ENCODE measurements at places on chromosomes 4 and X.

DNA sequence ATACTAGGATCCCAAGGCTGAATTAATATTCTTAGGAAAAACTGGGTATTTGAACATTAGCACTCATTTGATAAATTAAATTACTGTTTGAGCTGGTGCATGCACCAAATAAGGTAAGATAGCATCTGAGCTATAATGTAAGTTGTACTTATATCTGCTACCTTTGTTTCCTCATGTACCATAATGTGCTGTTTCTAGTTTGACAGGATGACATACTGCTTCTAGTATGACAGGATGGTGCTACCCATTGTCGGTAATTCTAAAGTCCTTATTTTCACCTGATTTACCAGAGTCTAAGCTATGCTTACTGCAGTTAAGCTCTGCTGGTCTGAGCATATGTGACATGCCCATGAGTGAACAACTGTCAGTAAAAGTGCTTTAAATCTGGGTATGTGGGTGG, 1017.5 kb upstream of the IGFBP7 start:
- H3K27me3 ChIP-seq, result no peaks in the 10 kb centered on the region
- H3K36me3 ChIP-seq, result no peaks in the 10 kb centered on the region
- no peak overlapping the region for H3K4me3 ChIP-seq
- no peaks in the 10 kb centered on the region for H3K4me1 ChIP-seq
- no peak for DNase-seq

DNA sequence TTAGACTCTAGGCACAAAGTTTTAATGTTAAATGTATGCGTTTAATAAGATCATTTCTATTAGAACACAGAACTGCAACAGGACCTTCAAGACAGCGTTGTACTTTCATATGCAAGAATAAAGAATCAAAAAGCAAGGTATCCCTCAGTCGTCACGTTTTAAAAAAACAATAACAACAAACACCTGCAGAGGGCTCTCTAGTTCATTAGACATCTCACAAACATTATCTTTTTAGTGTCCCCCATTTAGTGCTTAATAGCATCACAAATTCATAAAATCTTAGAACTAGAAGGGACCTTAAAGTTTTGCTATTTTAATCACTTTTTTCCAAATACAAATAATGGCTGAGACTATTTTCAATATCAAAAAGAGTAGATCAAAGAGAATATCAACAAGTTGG, 236.6 kb downstream of the DCHS2 start:
- H3K36me3 ChIP-seq, result no peaks in the 10 kb centered on the region
- H3K27me3 ChIP-seq, result no peaks in the 10 kb centered on the region
- no peak overlapping the region for H3K27ac ChIP-seq
- H3K4me3 ChIP-seq, result no peak overlapping the region
- DNase-seq, result no peak
- no peaks in the 10 kb centered on the region for H3K4me1 ChIP-seq

GRCh38 chrX:154840856-154841255, 6.4 kb upstream of the SMIM9 start:
- H3K4me1 ChIP-seq, result no peaks in the 10 kb centered on the region
- H3K27me3 ChIP-seq, result no peaks in the 10 kb centered on the region
- no peak overlapping the region for H3K4me3 ChIP-seq
- H3K36me3 ChIP-seq, result no peaks in the 10 kb centered on the region

- no peaks in the 10 kb centered on the region for H3K4me1 ChIP-seq
- H3K4me3 ChIP-seq, result no peak overlapping the region
- no peak overlapping the region for H3K27ac ChIP-seq
- H3K27me3 ChIP-seq, result no peaks in the 10 kb centered on the region
- H3K36me3 ChIP-seq, result no peaks in the 10 kb centered on the region
Measured at GRCh38 chrX:152930516-152930915, 32.6 kb downstream of the ZNF185 start.

DNA sequence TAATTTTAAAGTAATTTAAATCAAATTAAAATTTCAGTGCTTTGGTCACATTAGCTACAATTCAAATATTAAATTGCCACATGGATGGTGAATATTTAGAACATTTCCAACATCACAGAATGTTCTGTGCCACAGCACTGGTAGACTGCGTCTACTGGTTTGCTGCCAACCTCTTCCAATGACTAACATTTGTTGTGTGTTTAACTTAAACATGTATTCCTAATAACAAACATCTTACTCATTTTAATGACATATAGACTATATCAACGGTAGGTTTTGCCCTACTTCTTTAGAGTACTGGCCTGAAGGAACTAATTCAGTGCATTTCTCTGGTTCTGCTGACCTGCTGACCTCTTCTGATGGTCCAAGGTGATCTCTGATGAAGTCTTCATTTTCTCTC, 157.6 kb downstream of the DCK start:
- no peak overlapping the region for H3K4me3 ChIP-seq
- H3K4me1 ChIP-seq, result no peaks in the 10 kb centered on the region
- H3K27me3 ChIP-seq, result no peaks in the 10 kb centered on the region
- H3K36me3 ChIP-seq, result no peaks in the 10 kb centered on the region
- H3K27ac ChIP-seq, result no peak overlapping the region

GRCh38 chr4:15004739-15005301, 2.5 kb downstream of the CPEB2 start:
- H3K4me3 ChIP-seq, result peak overlapping the region; percentile 94
- DNase-seq, result peak; percentile 93
- H3K36me3 ChIP-seq, result peaks cover 29% of the 10 kb centered on the region

- no peaks in the 10 kb centered on the region for H3K4me1 ChIP-seq
- no peak for DNase-seq
- no peaks in the 10 kb centered on the region for H3K36me3 ChIP-seq
- no peak overlapping the region for H3K4me3 ChIP-seq
- H3K27ac ChIP-seq, result no peak overlapping the region
Measured at GRCh38 chrX:114450911-114451310, 133.0 kb upstream of the HTR2C start.

DNA sequence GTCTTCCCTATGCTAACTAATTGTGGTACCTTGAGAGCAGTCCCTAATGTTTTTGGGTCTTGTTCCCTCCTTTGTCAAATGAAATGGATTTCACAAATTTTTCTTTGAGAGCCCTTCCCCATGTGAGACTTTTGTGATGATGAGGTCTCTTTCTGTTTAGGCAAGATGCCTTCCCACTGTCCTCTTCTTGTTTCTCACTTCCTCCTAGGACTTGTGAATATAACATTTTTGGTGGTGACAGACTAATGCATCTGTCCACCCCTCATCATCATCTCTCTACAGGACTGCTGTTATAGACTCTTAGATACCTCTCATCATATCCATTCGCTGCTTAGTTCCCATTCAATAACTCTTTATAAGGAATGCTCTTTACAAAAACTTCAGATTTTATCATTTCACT, 8.7 kb upstream of the ANK2 start:
- H3K36me3 ChIP-seq, result no peaks in the 10 kb centered on the region
- H3K27ac ChIP-seq, result no peak overlapping the region
- DNase-seq, result no peak
- no peaks in the 10 kb centered on the region for H3K27me3 ChIP-seq
- H3K4me3 ChIP-seq, result no peak overlapping the region

- H3K4me3 ChIP-seq, result peak overlapping the region; percentile 64
- no peaks in the 10 kb centered on the region for H3K4me1 ChIP-seq
- H3K27me3 ChIP-seq, result peaks cover 31% of the 10 kb centered on the region
- no peaks in the 10 kb centered on the region for H3K36me3 ChIP-seq
Measured at GRCh38 chr4:20253735-20254409, 2.2 kb downstream of the SLIT2 start.

DNA sequence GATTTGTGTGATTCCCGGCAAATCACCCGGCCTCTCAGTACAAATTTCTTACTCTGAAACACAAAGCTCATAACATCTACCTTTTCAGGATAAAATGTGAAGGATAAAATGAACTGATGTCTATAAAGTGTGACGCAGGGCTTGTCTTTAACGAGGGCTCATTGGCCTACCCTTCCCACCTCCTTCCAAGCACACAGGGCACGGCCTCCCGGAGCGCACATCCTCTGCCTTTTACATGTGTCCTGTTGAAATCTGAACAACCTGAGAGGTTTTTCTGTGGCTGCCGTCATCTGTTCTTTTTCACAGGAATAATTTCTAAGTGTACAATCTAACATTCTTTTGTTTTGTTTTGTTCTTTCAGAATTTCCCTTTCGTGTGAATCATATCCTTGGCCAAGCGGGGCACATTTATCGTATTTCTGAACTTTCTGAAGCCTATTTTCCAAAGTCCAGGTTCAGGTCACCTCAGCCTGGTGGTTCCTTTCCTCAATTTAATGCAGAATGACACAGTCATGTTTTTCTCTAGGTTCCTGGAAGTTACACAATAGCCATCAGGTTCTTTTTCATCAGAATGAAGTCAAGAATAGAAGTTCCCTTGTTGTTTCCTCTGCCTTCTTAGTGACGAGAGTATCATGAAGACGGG, 53.1 kb upstream of the SPRY1 start:
- no peak overlapping the region for H3K4me3 ChIP-seq
- no peaks in the 10 kb centered on the region for H3K36me3 ChIP-seq
- no peak for DNase-seq
- H3K27ac ChIP-seq, result peak overlapping the region; percentile 77
- peaks cover 12% of the 10 kb centered on the region for H3K4me1 ChIP-seq

GRCh38 chr4:174538123-174538875, 16.0 kb upstream of the HPGD start:
- no peak for DNase-seq
- H3K36me3 ChIP-seq, result no peaks in the 10 kb centered on the region
- no peak overlapping the region for H3K4me3 ChIP-seq
- no peaks in the 10 kb centered on the region for H3K4me1 ChIP-seq
- H3K27me3 ChIP-seq, result no peaks in the 10 kb centered on the region
- H3K27ac ChIP-seq, result no peak overlapping the region

GRCh38 chr4:173461170-173461569, 62.3 kb upstream of the SCRG1 start:
- H3K27me3 ChIP-seq, result no peaks in the 10 kb centered on the region
- H3K4me3 ChIP-seq, result no peak overlapping the region
- H3K36me3 ChIP-seq, result no peaks in the 10 kb centered on the region
- no peaks in the 10 kb centered on the region for H3K4me1 ChIP-seq
- DNase-seq, result no peak
